ENCODE measurements at places on chromosomes 6 and 20.

DNA sequence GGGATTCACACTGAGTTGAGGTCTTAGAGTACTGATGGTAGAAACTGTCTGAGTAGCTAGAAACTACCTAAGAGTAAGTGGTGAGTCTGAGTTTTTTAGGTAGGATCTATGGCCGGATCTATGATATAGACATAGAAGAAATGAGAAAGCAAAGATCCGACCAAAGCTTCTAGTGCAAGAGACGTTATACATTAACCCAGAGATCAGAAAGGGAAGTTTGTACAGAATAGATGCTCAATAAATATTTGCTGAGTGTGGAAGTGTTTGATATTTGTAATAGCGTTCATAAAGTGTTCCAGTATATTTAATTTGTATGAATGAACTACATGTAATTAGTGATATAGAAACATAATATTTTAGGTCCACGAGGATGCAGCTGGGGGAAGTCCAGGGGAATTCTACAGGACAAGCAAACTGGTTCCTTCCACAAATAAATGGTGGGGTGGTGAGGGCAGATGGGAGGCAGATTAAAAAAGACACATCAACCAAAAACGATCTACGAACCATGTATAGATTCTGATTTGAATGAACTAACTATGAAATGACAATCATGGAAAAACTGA, 31.9 kb upstream of the JARID2 start:
- no peak for DNase-seq

DNA sequence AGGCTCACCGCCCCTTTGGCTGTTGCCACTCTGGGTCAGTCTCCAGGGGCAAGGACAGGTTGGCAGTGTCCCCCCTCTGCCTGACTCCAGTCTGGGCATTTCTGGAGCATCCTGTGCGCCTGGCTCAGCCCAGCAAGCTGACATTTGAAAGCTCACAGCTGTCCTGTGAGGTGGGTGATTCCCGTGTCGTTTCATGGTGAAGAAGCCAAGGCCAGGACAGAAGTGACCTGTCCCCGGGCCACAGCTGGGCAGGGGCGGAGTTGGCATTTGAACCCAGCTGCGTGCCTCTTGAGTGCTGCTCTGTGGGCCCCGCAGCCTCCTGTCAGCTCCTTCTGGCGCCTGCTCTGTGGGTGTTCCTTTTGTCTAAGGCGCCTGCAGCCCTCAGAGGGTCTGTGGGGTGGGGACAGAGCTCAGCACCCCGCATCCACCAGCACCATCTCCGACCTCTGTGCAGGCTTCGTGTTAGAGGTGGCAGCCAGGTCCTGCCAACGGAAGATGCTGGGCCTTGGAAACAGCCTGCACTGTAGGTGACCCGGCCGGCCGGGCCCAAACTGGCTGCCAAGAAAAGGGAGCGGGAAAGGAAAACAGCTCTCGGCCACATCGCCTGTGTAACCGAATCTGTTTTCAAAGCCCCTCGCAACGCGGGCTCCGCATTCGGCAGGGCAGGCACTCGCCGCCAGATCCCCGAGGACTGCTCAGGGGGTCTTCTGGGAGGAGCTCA, 5.8 kb upstream of the GATA5 start:
- no peak for DNase-seq

GRCh38 chr6:33508935-33509926, 54.9 kb downstream of the ZBTB9 start:
- peak; percentile 20 for DNase-seq

DNA sequence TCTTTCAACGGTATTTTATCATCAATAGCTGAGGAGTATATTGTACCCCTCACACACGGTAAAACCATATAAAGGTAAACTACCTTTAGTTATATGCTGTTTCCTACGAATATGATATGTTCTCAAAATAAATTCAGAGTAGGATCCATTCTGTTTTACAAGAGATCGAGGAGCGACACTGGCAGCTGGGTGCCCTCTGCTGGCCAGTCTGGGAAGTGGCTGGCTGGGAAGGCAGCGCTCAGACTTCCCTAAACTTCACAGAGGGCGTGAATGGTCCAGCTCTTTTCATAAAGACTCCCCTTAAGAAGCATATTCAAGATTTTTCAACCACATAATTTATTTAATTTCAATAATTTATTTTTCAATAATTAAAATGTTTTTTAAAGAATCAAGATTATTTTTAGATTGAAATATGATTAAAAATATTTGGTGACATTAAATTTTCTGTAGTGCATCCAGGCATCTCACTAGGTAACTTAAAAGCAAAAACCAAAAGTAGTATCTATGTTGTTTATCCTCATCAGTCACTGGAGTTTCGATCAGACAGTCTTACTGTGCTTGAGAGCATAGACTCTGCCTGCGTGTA, 187.5 kb upstream of the PDE10A start:
- no peak for DNase-seq

- DNase-seq, result no peak
These were observed 94.8 kb upstream of the OPRM1 start for GRCh38 chr6:153944201-153944600.
